ENCODE measurements at places on chromosomes 1 and 21.

DNA sequence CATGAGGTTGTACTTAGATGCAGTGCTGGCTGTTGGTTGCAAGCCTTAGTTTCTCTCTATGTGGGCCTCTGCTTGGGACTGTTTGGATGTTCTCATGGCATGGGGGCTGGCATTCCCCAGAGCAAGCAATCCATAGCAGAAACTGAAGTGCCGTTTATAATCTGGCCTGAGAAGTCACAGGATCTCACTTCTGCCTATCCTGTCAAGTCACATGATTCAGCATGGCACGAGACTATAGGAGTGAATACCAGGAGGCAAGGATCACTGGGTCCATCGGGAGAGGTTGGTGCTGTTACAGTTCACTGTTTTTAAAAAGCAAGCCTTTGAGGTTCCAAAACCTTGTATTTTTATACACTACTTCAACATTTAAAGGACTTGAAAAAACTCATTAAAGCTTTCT, 16.7 kb downstream of the COLGALT2 start:
- DNase-seq, result no peak

GRCh38 chr1:106615473-106615872, 441.0 kb upstream of the PRMT6 start:
- DNase-seq, result no peak

DNA sequence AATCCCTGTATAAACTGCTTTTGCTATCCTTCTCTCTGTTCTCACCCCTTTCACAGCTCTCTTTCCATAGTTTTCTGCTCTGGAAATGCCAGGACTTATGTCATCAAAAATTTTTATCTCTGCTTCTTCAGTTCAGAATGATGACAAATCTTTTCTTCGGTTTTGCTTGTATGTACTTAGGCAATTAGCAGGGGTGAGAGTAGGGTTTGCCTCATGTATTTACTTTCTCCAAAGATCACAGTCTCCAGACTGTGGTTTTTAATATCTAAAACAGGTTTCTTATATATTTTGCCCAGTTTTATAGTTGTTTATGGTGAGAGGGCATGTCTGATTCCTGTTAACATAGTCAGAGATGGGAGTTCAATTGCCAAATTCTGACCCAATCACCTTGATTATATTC, 235.4 kb upstream of the LYPLAL1 start:
- no peak for DNase-seq

GRCh38 chr1:77273891-77274290, 7.9 kb upstream of the AK5 start:
- no peak for DNase-seq

DNA sequence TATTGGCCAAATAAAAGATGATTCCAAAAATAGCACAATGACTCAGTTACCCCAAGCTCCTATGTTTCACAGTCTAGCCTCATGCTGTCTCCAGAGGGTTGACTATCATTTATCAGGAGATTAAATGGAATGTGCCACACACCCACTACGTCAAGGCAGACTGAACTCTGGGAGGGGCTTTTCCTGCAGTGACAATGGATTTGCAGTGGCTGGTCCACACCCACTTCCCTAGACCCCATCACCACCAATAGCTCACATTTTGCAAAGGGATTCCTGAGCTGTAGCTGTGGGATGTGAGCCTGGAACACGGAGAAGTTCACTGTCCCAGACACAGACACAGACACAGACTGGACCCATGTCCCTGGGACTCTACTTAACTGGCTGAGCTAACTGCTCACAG, 77.1 kb downstream of the HLCS start:
- no peak for DNase-seq

DNA sequence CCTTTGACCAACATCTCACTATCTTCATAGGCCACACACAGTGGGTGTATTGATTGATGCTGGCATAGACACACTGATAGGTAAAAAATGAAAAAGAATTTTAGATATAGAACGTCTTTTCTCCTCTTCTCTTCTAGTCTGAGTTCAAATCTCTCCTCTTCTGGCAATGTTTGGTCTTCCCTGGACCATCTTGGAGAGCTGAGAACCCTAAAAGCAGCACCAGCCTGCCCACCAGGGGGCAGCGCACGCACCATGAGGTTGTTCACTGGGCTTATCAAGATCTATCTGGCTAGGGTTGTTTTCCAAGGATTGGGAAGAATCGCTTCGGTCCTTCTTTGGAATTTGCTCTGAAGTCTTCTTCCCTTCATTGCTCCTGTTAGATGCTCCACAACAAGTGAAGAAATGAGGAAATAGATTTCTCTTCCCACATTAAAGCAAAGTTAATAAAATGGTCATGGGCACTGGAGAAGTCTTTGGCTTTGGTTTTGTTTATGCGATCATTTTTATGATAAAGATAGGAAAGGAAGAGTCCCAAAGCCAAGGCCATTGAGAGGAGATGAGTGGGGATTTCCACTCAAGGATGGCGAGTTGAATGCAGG, 104.0 kb upstream of the OLIG2 start:
- DNase-seq, result no peak

DNA sequence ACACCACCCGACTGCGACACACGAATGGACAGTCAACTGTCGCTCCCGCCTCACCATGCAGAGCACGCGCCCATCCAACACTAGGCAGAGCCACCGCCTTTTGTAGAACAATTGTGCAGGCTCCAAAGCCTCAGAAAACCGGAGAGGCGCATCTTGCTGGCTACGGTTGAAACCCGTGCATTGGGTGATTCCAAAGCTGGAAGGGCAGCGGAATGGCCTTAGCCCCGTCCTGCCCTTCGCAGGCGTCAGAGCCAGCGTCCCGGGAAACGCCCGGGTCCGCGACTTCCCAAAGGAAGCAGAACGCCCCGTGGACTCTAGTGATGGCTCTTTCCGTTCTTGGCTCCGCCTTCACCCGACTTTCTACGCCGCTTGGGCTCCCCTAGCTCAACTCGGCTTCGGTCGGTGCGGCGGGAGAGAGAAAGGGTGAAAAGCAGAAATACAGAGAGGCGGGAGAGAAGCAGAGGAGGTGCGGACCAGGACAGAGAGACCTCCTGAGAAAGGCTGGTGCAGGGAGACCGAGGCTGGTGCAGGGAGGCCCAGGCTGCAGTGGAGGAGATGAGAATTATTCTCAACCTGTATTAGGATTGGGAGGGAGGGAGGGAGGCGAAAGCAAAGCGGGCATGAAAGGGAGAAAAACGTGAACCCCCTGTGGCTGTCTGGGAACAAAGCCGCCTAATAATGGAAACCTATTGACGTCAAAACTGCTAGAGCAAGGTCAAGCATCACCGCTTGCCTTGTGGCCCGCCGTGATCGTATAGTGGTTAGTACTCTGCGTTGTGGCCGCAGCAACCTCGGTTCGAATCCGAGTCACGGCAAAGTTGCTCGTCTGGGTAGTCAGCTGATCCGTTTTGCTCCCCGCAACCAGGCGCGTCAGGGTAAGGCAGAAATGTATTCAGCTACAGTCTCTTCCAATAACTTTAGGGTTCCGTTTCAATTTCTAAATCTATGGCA, 99.5 kb downstream of the PRKAB2 start:
- no peak for DNase-seq

- no peak for DNase-seq
Observed at GRCh38 chr1:248618878-248619277, 16.0 kb downstream of the OR2T11 start.

DNA sequence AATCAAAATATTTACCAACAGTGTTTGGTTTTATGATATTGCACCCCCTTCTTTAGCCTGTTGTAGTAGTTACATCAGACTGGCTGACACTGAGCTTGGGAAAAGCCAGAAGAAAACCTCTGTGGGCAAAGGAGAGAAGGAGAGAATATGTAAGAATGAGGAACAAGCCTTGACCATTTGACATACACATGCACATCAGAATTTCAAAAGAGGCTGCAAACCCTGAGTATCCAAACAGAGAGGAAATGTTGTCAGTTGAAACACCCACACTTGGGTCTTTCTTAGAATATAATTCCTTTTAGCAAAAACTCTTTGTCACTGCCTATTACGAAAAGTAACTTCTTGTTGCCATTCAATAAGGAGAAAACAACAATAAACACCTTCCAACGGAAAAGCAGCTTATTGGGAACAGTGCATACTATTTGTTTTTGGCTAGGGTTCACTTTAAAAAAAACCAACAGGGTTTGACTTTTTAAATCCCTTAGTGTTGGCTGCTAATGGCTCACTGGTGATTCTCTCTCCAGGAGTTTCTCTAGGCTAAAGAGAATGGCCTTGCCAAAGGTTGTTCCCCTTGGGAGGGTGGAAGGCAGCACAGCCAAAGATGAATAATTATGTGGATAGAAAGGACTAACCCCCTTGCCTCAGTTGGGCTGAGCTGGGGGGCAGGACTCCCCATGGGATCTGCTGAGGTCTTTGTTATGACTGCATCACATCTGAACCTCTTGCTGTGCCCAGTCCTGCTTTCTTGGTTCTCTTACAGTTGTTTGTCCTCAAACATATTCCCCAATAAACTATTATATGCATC, 48.9 kb downstream of the GORAB start:
- no peak for DNase-seq

DNA sequence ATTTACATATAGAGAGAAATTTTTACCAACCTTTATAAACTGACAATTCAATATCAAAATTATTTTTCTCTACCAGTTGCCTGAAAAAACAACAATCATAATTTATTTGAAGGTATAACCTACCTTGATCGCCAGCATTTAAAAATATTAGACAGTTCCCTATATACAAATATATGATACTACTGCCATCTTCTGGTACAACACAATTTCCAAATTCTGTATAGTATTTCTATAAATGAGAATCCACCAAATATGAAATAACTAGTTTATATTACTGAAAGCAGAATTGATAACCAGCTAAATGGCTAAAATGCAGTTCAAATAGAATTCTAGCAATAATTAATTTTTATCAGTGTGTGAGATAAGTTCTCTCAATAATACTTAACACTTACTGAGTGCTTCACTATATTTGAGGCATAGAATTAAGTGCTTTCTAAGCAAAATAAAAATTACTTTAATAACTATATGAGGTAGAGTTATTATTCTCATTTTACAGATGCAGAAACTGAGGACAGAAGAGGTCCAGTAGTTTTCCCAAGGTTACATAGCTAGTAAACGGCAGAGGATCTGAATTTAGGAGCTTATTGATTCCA, 75.6 kb downstream of the PIGK start:
- DNase-seq, result no peak

DNA sequence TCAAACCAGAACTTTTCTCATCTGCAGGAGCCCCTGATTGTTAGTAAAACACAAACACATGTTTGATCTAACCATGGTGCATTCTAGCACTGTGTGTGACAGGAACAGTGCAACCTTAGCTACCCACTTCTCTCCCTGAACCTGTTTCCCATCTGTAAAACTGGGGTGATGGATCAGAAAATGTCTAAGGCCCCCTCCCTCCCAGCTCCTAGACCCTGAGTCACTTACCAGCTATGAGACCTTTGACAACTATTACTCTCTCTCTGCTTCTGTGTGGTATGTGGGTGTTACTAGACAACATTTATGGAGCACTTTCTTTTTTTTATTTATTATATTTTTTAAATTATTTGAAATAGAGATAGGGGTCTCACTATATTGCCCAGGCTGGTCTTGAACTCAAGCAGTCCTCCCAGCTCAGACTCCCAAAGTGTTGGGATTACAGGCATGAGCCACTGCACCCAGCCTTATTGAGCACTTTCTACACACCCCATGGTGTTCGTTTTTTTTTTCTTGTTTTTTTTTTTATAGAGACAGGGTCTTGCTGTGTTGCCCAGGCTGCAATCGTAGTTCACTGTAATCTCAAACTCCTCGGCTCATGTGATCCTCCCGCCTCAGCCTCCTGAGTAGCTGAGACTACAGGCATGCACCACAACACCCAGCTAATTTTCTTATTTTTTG, 2.6 kb downstream of the INPP5B start:
- DNase-seq, result no peak

GRCh38 chr1:216582151-216582550, 141.1 kb downstream of the ESRRG start:
- DNase-seq, result no peak

DNA sequence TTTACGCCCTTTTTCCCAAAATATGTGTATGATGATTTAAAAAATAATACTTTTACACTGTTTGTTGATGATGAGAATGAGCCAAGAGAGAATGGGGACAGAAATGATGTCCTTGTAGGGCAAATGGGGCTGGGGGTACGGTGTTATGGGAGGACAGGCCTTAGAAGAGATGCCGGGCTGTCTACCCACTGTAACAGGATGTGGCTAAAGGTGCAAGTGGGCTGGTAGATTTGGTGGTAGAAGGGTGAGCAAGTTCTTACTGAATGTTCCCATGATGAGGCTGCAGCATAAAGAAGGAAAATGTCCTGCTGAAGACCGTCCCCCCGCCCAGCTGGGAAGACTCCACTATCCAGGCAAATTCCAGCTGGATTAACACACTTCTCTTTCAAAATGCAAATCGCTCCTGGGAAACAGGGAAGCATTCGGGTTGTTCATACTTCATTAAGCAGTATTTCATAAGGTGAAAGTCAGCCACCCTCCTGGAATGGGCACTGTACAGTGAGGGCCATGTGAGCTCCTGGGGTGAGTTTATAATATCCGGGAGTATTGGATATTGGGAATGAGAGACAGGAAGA, 14.0 kb downstream of the GPA33 start:
- DNase-seq, result no peak

DNA sequence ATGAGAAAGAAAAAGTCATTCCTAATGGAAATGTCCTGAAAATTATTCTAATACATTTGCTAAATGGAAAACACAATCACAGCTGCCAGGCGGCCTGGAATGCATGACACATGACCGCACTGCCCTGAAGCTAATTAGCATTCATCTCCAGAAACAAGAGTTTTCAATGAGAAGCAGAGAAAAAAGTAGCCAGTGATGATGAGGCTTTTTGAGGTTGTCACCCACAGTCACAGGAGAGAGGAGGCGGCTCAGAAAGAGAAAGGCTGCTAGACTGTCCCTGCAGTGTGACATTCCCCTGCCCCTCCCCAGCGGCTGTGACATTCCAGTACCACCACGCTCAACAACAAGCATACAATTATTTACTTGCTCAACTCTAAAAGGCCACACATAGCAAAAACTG, 122.9 kb upstream of the KRTAP19-8 start:
- no peak for DNase-seq

DNA sequence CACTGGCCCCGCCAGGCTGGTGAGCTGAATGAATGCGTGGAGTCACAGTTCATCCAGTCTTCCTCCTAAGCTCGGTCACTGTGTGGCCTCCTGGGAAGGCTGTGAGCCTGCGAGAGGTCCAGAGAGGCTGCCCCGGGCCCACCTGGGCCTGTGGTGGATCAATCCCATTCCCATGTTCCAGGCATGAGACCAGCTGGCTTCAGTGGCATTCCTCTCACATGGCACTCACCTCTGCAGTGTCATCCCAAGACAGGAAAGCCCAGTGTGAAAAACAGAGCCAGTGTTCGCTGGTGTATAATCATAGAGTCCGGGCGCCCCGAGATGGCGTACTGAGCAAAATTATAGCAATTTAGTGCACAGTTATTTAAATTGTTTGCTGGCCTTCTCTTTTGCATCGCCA, 37.6 kb upstream of the EPHA8 start:
- no peak for DNase-seq

- DNase-seq, result no peak
Observed at GRCh38 chr1:40592107-40592803, 60.8 kb downstream of the ZNF684 start.

- DNase-seq, result no peak
Observed at GRCh38 chr1:23720256-23720995, 22.8 kb upstream of the ELOA start.

- no peak for DNase-seq
Observed at GRCh38 chr1:3125078-3125477, 56.1 kb downstream of the PRDM16 start.

GRCh38 chr1:197327776-197328364, 59.8 kb downstream of the CRB1 start:
- DNase-seq, result no peak

All from stimulated activated CD8-positive, alpha-beta memory T cell treated with anti-CD3 and anti-CD28 coated beads, Interleukin-4, amount 100 ng/mL, for 1 hour (primary cell).